ENCODE measurements at places on chromosomes 3 and 15.

DNA sequence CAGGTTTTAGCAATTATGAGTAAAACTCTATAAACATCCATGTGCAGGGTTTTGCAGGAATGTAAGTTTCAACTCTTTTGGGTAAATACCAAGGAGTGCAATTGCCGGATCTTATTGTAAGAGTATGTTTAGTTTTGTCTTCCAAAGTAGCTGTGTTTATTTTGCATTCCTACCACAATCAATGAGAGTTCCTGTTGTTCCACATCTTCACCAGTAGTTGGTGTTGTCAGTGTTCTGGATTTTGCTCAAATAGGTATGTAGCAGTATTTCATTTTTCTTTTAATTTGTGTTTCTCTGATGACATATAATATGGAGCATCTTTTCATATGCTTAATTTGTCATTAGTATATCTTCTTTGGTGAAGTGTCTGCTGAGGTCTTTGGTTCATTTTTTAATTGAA, 185.1 kb upstream of the GALNT15 start:
- DNase-seq: no peak

GRCh38 chr3:169146866-169147237, 516.7 kb downstream of the MECOM start:
- DNase-seq: no peak

GRCh38 chr15:61158504-61159407, 70.3 kb downstream of the RORA start:
- no peak for DNase-seq

DNA sequence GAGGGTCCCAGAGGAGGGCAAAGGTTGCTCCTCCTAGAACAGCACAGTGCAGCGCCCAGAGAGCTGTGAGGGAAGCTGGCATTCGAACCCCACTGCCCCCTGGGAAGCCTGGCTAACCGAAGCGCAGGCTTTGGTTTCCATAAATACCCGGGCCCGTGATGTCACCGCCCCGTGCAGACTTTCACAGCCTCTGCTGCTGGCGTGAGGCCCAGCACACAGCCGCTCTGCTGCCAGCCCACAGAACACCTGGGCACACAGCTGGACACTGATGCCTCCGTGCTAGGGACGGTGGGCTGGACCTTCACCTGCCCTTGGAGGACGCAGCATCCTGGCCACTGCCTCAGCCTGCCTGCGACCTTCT, 1.0 kb downstream of the IQSEC1 start:
- no peak for DNase-seq

DNA sequence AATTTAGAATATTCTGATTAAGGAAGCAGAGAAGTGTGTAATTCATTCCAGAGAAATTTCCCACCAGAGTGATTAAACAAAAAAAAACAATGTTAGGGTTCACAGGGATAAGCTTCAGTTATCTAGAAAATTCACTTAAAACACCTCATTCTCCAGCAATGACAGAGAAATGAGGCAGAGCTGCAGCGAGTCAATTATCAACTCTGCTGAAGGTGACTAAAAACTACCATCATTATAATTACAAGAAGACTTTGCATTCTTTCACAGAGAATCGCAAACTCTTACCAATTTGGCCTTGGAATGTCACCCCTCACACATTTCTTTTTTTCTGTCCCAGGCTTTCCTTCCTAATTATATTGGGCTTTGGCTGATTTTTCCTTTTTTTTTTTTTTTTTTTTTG, 117.1 kb downstream of the RAB11A start:
- no peak for DNase-seq

DNA sequence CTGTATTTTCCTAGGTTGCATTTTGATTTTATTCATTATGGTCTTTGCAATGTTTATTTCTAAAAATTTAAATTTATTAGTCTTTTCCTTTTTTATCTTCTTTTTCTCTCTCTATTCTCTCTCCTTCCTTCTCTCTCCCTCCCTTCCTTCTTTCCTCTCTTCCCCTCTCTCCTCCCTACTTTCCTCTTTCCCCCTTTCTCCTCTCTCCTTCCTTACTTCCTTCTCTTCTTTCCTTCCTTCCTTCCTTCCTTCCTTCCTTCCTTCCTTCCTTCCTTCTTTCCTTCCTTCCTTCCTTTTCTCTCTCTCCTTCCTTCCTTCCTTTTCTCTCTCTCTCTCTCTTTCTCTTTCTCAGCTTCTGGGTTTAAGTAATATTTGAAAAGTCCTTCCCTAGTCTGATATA, 72.8 kb upstream of the RASGRF1 start:
- no peak for DNase-seq

- DNase-seq: no peak
Measured at GRCh38 chr3:24373198-24373959, 121.3 kb downstream of the THRB start.

- no peak for DNase-seq
Measured at GRCh38 chr15:82178061-82178460, 84.5 kb downstream of the EFL1 start.

DNA sequence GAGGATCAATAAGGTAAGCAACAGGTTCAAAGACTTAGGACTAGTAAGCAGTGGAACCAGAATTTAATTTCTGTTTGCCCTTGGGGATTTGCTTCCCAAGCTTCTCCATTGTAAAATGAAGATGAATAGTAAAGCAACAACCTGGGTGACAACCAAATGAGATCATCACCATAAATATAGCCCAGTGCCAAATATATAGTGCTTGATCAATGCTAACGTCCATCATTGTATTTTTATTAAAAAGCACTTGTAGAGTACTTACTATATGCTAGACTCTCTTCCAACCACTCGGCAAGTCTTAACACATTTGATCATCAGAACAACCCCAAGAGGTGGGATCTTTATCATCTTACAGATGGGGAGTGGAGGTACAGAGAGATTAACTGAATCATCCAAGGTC, 51.5 kb upstream of the NMNAT3 start:
- DNase-seq: no peak

DNA sequence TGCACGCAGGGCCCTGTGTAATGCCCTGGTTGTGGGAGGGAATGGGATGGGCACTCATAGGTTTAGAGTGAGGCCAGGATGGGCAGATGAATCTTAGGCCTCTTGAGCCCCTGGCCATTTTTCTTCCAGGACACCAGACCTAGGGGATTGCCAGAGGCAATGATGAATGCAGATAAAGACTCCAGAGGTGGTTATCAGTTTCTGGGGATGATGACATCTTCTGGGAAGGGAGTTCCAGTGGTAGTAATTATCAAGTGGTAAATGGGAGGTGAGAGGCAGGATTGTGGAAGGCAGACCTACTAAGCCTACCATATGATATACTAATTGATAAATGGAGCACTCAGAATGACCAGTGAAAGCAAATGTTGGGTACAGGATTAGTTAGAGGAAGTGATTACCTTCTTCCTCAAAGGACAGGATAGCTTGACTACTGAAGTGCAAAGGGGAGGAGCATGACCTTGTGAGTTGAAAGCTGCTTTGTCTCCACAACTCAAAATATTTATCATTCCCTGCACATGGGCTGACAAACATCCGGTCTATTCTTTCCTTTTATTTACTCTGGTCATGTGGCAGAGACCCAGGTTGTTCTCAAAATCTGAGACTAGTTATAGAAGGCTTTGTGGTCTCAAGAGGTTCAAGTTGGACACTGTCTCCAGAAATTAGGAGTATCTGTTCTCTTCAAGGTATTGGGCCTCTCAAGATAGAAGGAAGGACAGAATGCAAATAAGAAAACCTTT, 10.2 kb upstream of the MAPK6 start:
- DNase-seq: no peak

GRCh38 chr15:94478763-94479162, 247.4 kb downstream of the MCTP2 start:
- DNase-seq: no peak

- no peak for DNase-seq
Measured at GRCh38 chr3:181252631-181253030, 263.1 kb upstream of the DNAJC19 start.

- no peak for DNase-seq
Measured at GRCh38 chr15:89877083-89877425, 16.7 kb downstream of the AP3S2 start.

DNA sequence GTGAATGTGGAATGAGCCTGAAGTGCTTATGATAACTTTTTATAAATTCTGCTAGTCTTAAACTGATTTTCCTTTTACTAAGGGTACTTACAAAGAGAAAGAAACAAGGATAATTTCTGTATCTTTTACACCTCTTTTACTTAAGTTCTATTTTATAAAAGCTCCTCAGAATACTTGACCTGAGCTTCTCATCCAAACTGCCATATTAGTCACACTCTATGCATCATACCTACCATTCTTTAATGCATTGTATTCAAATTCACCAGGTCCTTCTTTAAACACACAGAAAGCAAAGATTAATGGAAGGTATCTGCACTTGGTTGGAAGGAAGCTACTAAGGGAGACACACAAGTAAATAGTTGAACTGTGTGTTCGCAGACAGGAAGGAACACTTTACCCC, 1.6 kb upstream of the TOPAZ1 start:
- no peak for DNase-seq

DNA sequence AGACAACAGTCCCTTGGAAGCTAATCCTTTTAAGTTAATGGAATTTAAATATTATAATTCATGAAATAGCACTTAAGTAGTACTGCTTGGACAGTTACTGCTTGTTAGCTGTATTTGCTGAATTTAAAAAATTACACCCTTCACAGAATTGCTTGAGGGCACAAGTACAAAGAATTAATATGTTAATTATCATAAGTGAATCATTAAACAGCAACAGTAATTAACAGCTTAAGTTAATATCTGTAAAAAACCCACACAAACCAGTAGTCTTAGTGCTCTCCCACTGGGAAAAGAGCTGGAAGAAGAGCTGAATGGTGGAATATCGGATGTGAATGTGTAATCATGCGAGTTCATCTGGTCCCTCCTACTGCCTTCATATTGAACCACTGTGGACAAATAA, 232.0 kb downstream of the CD47 start:
- no peak for DNase-seq

DNA sequence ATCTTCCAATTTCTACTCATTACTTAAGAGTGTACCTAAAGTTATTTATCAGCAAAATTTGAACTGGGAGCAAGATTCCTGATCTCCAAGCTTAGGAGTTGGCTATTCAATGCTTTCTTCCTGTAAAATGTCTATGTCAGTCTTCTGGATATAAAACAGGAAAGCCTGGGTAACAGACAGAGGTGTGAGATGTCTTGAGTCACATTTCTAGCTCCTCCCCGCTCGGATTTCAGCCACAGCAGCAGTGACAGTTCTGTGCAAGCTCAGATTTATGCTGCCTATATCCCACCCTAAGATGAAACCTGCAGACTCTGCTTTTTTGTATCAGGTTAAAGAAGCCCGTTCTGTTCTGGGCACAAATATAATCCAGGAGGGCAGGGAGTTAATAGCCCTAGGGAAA, 2.1 kb upstream of the ARMC8 start:
- no peak for DNase-seq

- no peak for DNase-seq
Measured at GRCh38 chr3:2677501-2677900, 432.7 kb downstream of the IL5RA start.

GRCh38 chr3:151319628-151320027, 3.0 kb upstream of the GPR87 start:
- no peak for DNase-seq

- no peak for DNase-seq
Measured at GRCh38 chr3:182722907-182723306, 70.4 kb upstream of the ATP11B start.

GRCh38 chr3:133464573-133464972, 64.7 kb downstream of the BFSP2 start:
- no peak for DNase-seq

DNA sequence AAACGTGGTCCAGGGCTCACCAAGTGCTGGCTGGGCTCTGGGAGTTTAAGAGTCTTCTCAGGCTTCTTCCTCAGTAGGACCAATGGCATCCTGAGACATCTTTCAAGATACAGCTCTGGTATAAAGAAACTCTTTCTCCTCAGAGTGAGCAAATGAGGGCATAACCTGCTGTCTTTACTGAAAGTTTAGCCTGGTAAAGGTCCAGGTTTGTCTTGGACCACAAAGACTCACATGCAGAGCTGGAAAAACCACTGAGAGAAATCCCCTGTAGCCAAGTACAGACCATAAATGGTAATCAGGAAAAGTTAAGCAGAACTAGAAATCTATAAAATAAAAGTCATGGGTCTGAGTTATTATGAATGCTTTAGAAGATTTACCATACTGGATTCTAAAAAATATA, 23.1 kb downstream of the CD47 start:
- DNase-seq: no peak

- no peak for DNase-seq
Measured at GRCh38 chr15:48394970-48395369, 63.7 kb downstream of the DUT start.

- no peak for DNase-seq
Measured at GRCh38 chr3:161199926-161200325, 21.2 kb upstream of the NMD3 start.

- no peak for DNase-seq
Measured at GRCh38 chr3:152350139-152350538, 81.4 kb downstream of the MBNL1 start.

GRCh38 chr3:110903771-110904519, 167.7 kb upstream of the NECTIN3 start:
- no peak for DNase-seq

DNA sequence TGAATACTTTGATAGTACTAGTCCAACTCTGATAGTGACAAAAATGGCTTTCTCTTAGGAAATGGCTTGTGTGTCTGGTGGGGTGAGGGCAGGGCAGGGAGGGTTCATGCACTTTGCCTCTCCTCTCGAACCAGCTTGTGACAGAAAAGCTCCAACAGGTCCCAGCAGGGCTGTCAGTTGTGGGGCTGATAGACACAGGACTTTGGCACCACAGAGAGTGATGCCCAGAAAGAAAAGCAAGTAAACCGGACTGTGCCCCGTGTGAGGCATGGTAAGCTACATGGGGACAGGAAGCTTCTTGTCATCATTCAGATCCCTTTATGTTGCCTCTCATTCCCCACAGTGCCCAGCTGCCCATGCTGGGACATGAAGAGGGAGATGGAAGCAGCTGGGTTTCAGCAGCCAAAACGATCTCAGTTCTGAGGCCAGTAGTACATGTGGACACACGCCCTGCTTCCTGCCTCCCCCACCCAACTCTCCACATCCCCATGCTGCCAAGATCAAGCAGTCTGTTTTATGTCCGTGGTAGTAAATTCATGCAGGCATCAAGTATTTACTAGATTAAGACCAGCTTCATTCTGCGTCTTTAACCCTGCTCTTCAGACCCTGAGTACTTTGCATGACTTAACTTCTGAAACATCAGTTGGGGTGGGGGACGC, 29.7 kb upstream of the LIPC start:
- DNase-seq: no peak

DNA sequence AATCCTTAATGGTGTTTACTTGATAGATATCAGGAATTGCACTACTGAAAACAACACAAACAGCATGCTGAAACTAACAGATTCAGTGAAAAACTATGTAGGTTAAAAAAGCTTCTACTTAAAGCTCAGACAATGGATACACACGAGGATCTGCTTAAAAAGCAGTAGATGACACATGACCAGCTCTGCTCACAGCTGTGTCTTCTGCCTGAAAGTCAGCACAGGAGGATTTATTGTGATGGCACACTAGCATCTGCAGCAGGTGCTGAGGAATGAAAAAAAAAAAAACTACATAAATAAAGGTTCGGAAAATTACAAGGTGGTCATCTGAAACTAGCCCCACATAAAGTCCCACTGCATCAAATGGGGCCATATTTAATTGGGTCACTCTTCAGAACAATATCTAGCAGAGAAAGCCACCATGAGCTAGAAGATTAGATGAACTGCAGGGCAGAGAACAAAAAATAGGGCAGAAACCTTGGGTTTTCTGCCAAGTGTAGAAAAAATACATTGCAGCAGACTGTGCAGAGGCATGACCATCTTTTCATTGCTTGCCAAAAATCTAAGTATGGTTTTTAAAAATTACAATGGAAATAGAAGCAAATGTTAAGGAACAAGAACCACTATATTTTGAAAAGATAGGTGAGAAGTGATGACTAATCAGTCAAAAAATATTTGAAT, 13.2 kb upstream of the GOLM2 start:
- DNase-seq: no peak
